ENCODE measurements at places on chromosomes 1 and 21.

DNA sequence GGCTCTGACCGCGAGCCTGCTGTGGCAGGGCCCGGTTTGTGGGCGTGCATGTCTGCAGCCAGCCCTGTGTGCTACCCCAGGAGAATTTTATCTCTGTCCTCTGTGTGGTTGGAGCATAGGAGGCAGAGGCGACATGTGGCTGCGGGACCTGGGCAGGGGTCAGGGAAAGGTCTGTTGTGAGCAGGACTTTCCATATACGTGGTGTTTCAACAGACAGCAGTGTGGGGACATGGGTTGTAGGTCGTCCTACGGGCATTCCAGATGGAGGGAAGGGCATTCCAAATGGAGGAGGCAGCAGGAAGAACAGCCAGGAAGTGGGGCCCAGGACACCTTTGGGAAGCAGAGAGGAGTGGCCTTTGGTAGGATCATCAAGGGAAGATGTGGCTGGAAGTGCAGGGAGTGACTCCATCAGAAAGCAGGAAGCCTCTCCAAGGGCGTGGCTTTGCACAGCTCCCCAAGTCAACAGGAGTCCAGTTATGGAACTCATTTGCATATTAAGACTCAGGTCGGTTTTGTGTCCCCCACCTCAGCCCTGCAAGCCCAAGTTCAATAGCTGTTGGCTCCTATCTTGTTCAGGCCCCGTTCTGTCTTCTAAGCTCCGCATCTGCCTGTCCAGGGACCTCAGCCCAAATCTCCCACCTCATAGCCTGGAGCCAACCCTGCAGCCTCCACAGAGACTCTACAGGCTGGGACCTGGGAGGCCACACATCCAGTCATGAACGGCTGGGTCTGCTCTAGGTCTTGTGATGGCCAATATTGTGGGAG, 309.1 kb downstream of the MATN1 start:
- DNase-seq: no peak

DNA sequence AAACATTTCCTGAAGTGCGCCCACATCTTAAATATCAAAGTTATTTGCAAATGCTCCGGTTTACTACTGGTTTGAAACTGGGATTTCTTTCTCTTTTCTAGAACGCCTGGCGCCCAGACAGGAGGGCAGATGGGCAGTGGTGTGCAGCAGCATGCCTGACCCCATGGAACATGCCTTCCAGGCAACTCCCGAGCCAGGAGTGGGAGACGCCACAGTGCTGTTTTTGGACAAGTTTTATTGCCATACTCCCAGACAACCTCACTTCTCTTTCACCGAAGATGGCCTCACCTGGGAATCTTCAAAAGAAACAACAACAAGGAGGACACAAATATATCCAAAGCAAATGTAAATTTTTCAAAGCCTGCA, 21.5 kb downstream of the UBE2G2 start:
- no peak for DNase-seq

DNA sequence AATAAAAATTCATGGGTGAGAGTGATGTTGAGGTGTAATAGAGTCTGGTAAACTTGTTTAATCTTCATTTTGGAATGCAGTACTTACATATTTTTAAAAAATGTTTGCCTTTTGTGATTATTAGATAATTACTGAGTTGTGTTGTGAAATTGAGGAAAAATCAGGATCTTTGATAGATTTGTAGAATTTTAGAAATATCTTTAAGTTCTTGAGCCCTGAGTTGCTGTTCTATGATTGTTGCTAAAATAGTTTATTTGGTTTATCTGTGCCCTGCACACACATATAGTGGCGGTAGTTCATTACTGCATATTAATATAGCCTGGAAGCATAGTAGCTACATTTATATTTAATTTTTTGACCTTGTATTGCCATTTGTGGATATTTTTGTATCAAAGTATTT, 1.6 kb downstream of the B3GALT2 start:
- DNase-seq: no peak

DNA sequence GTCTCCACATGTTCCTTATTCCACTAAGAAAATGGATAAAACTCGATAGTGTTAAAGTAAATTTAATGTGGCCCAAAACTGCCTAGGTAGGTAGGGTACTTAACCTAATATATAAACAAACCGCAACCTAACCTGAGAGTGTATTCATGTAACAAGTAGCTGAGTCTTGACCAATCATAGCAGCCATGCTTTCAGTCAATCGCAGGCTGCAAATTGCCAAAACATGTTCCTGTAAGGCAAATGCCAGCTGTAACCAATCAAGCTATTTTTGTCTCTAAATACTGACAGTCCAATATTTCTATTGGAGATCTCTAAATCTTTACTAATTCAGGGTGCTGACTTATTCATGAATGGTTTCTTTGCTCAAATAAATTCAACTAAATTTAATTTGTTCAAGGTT, 3.1 kb upstream of the HMGCS2 start:
- DNase-seq: no peak

GRCh38 chr1:167090314-167090942, at the start of gene GPA33:
TSS of gene GPA33 (minus strand) at chr1:167090377. CDS start at chr1:167090287, 90 bp downstream.
- DNase-seq: no peak

DNA sequence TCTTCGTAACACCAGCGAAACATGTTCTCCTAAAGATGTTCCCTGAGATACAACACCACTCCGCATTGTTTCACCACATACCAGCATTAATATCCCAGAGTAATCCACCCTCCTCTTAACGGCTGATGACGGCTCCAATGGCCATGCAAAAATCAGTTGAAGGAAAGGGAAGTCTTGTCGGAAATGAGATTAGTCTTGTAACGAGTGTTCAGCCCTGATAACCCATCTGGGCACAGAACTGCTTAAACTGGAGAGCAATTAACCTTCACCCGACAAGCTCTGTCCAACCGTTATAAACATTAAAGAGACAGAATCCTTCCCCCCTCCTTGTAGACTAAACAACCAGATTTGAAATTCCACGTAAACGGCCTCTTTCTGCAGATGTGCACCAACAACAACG, 21.9 kb downstream of the ERG start:
- no peak for DNase-seq

GRCh38 chr1:110436635-110437034, 14.3 kb upstream of the PROK1 start:
- no peak for DNase-seq

DNA sequence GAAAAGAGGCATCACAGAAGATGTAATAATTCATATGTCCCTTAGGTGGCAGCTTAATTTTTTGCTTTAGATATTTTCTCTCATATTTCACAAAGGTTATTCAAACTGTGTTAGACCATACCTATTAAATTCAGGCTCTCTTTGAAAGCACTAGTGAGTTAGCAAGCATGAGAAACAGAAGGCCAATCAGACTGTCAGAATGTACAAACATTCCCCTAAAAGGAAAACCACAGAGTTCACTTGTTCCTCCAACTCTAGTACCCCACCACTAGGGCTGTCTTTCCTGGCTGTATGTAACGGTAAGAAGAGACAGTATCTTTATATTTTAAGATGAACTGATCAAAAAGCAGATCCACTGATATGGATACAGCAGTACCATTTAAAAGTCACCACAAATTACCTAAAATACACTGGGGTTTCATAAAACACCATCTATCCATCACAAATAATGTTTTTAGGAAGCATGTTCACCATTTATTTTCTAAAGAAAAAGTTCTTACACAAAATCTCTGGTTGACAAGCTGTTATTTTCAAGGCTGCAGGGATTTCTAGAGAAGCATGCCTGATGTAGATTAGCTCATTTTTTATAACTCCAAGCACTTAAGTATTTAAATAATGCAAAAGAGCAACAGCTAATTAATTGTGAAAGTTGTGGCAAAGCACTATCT, 1.8 kb downstream of the ARPC5 start:
- DNase-seq: no peak
